ENCODE measurements at places on chromosomes 2 and 18.

DNA sequence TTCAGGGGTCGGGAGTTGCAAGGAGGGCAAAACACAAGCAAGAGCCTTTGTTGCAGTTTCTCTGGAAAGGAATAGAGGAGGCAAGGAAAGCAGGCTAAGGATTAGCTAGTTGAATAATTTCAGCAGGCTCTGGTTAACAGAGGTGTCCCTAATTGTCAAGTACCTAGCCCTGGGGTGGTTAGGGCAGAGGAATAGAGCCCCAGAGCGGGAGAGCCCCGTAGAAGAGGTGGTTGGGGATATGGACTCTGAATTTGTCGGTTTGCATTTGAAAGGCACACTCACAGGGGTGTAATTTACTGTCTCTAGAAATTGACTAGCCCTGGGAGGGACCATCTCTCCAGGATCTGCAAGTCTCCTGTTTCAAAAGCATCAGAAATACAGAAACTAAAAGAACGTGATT is 1030.2 kb downstream of the TMEM182 start:
- no peak for DNase-seq

DNA sequence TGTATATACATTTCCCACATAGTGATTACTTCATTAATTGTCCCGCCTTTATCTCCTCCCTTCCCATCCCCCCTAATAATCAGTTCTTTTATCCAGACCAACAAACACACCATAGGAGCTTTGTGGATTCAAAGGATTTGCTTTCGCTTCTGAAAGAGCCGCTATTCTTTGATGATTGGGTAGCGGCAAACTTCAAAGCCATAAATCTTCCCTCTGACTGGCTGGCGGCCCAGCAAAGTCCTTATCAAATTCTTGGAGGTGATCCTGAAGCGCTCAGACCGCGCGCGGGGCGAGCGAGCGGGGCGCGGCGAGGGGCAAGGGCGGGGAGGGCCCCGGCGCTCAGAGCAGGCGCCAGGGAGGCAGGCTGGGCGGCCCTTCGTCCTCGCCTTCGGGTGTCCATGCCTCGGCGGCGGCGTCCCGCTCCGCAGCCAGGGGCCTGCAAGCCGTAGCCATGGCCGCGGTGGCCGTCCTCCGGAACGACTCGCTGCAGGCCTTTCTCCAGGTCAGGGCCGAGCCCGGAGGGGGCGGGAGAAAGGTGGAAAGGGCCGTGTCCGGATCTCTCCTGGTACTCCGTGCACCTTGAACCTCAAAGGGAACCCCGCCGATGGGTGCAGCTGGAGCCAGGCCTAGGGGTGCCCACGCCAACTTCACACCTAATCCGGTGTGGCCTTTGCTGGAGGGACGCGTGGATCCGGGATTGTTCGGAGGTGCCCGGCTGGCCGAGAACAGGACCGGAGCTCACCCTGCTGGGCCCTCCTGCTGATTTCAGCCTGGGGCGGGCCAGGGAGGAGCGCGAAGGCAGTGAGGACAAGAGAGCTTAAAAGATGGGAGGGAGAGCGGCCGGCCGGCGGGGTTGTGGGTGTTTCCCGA is at the start of gene SP5:
Gene SP5 (plus strand): TSS at position 276 of the 870 bp plus-strand sequence. CDS start 176 bp downstream, at position 452.
- DNase-seq: peak; percentile 34

DNA sequence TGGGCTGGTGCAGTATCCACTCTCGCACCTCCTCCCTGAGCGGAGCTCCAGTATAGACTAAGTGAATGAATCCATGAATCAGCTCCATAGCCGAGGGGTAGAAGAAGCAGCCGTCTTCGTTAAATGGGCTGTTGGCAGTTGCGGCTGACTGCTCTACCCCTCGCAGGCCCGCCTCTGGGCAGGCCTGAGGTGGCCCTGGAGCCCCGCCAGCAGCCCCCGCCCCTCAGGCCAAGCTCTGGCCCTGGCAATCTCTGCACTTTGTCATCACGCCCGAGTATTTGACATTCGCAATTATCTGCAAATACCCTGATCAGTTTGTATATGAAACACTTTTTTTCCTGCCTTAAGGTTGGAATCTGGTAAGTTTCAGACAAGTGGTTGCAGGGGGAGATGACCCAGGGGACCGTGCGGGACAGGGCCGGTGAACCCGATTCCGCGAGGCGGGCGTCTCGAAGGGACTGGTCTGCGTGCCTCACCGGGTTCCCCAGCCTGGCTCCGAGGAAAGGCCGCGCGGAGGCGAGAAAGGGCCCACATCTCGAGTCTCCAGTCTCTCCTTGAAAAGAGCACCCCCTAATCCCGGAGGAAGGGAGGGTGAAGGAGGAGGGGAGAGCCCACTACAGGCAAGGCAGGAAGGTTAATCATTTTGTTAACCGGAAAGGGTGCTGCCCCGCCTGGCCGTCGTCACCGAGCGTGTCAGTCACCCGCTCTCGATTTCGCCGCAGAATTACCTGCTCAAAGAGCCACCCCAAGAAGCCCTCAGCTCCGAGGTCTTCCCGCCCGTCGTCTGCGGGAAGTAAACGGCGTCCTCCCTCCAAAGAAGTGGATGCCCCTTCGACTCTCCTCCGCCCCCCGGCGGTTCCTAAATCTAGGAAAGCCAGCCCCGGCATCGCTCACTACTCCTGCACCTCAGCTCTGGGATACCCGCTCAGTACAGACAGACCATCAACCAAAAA is 11.1 kb upstream of the SATB2 start:
- DNase-seq: no peak

- no peak for DNase-seq
Measured at GRCh38 chr2:202450785-202451184, 74.7 kb downstream of the BMPR2 start.

Measured in AG08395 (cell line).